ENCODE measurements at places on chromosomes 6 and 20. TPM values are rescaled to one million over a fixed set of nuclear protein-coding genes. Genes with fewer than 3 reads are reported as not detected.

- no peak for DNase-seq
These were observed 3.2 kb upstream of the NCR2 start for GRCh38 chr6:41332241-41332640.

- no peak for DNase-seq
These were observed 167.5 kb upstream of the TSHZ2 start for GRCh38 chr20:52804497-52805295.

- DNase-seq = no peak
These were observed 270.3 kb upstream of the SYNCRIP start for GRCh38 chr6:85913001-85913400.

- no peak for DNase-seq
These were observed 49.9 kb upstream of the PMEPA1 start for GRCh38 chr20:57759724-57760123.

GRCh38 chr6:53011979-53012378, 16.9 kb upstream of the GSTA4 start:
- DNase-seq = no peak

DNA sequence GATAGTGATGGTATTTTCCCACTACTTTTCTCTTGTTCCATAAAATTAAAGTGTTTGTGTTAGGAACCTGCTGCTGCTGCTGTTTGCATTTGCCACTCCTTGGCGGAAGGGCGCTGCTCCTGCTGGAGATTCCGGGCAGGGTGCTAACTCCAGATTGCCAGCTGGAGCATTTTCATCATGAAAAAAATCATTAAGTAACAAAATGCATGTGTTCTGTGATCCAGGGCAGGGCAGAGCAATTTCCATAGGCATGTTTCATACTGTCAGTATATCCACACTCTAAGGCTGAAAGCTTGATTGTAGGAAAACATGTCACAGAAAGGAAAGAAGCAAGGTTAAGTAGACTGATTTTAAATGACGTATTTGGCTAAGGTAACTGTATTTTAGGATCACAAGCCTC, 24.0 kb downstream of the PBOV1 start:
- DNase-seq = no peak

- no peak for DNase-seq
These were observed 407.6 kb downstream of the COL12A1 start for GRCh38 chr6:74798302-74798701.

DNA sequence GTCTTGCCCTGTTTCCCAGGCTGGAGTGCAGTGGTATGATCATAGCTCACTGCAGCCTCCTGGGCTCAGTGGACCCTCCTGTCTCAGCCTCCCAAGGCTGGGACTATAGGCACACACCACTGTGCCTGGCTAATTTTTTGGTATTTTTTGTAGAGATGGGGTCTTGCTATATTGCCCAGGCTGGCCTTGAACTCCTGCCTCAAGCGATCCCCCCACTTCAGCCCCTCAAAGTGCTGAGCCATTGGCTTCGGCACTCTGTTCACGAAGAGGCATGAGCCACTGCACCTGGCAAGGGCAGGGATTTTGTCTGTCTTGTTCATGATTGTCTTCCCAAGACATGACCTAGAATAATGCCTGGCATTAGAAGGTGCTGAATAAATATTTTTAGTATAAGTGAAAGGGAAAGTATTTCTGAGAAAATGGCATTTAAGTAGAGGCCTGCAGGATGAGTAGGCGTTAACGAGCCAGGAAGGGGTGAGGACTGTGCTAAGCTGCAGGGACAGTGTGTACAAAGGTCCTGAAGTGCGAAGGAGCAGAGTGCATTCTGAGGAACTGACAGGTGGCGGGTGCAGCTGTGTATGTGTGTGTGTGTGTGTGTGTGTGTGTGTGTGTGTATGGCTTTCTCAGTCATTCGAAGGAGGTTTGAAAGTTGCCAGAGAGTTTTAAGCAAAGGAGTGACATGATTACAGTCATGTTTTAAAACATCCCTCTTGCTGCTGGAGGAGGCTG, 43.0 kb downstream of the VEGFA start:
- DNase-seq = no peak

GRCh38 chr6:44679438-44680201, 292.1 kb downstream of the CDC5L start:
- no peak for DNase-seq

The ZSCAN23 gene
- 1.3 TPM for total RNA-seq

The CLPSL1 gene
- total RNA-seq = not detected

The FAM209B gene
- not detected for total RNA-seq

The CD93 gene
- total RNA-seq = 43.5 TPM

The METTL24 gene
- 1.1 TPM for total RNA-seq

The OVOL2 gene
- not detected for total RNA-seq
